Posterior vena cava (tissue), 2 donors: ENCODE measurements at places on chromosomes 12 and 14. TPM values are rescaled to one million over a fixed set of nuclear protein-coding genes. Genes with fewer than 3 reads are reported as not detected.

The LRRC9 gene
- not detected for total RNA-seq

DNA sequence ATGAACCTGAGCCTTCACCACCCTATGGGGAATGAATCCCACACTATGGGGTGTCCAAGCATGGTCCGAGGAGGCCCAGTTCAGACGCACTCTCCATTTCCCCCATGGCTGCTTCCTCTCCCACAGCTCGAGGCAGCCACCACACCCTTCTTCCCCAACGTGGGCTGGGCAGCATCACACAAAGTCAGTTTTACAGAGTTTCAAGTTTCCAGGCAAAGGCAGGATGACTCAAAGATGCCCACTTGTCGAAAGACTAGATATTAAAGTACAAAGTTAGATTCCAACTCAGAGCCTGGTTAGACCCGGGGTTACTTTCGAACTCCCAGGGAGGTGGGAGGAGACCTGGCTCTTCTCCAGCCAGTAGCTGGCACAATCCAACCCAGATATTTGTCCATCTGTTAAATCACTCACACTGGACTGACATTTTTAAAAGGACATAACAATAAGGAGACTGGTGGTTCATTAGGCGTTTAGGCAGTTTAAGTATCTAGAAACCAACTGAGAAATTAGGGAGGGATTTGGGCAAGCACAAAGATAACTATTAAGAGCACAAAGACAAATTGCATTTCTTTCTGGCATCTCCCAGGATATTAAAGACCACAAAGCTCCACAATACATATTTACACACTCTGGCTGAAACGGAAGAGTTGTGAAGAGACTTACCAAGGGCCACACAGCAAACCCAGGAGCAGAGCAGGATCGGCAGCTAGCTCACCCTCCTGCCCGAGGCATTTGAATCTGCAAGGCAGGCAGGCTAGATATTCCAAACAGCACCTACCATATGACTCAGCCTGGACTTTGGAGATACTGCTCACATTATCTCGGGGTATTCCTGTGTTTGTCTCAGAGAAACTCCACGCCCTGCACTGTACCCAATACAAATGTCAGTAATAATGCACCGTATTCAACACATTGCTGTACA, 34.8 kb downstream of the TMCC3 start:
- no peak for DNase-seq

The NKX2-1 gene
- total RNA-seq: not detected

- peak; percentile 79 for DNase-seq
Observed at GRCh38 chr14:104891664-104892530, 26.8 kb downstream of the CEP170B start.

DNA sequence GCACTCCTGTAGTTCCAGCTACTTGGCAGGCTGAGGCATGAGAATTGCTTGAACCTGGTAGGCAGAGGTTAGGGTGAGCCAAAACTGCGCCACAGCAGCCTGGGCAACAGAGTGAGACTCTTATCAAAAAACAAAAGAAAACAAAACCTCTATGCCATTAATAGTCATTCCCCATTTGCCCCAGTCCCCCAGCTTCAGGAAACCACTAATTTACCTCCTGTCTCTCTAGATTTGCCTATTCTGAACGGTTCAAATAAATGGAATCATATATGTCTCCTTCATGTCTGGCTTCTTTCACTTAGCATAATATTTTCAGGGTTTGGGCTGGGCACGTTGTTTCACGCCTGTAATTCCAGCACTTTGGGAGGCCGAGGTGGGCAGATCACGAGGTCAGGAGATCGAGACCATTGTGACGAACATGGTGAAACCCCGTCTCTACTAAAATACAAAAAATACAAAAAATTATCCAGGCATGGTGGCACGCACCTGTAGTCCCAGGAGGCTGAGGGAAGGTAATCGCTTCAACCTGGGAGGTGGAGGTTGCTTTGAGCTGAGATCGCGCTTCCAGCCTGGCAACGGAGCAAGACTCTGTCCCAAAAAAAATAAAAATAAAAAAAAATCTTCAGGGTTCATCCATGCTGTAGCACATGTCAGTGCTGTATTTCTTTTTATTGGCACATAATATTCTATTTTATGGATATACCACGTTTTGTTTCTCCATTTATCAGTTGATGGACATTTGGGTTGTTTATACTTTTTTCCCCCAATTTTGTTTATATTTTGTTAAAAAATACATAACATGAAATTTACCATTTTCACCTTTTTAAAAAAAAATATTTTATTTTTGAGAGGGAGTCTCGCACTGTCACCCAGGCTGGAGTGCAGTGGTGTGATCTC, 31.9 kb downstream of the KNTC1 start:
- no peak for DNase-seq

DNA sequence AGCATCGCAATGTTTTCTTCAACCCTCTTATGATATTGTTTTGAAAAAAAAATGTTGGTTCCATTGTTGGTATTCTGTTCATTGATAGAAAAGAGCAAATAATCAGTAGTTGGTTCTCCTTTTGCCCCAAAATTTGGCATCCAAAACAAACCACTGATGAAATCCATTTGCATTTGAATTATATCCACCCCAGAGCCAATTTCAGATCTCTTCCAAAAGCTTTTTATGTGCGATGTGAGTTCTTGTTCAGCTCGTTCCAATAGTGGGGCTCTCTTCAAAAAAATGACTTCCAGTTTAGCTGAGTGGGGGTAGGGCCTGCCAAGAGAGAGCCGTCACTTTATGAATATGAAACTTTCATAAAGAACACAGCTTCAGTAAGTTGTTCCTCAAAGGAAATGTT, 130.7 kb downstream of the DIO2 start:
- no peak for DNase-seq

- DNase-seq: peak; percentile 45
Observed at GRCh38 chr12:55698965-55699364, 8.7 kb downstream of the ITGA7 start.

The PRR4 gene
- total RNA-seq: 2.5 TPM

The LHX5 gene
- total RNA-seq: not detected

- DNase-seq: no peak
Observed at GRCh38 chr12:19458733-19459132, 19.4 kb downstream of the AEBP2 start.
